Activated T-helper 1 cell treated with anti-CD3 and anti-CD28 coated beads, Interleukin-2, amount 50 U/mL, for 16 hours (primary cell): ENCODE measurements at places on chromosomes 2 and 18.

DNA sequence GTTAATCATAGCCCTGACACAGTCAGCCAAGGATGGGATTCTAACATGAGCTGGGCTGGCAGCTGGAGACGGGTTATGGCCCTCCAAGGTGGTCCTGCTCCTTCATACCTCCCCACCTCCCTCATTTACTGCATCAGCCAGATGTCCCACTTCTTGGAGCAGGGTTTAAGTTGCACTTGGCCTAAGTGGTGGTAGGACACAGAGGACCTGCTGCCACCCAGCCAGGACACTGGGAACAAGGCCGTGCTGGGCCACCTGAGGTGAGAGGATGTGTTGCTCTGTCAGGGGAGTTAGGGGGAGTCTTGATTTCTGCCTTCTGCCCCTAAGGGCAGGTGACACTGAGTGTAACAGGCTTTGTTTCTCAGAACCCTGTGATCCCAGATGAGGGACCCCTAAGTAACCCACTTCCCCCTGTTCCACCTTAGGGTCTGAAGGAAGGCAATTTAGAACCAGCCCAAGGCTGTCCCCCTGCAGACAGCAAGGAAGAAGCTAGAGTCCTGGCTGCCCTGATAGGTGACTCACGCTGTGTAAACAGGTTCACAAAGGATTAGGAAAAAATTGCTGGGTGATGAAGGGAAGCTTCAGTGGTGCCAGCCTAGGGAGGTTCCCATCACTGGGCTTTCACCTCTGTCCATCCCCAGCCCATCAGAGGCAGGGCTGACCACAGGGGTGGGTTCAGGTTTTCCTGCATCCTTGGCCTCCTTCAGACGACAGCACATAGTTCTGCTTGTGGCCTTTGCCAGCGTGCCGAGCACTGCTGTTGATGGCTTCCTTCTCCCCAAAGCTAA is 114.3 kb upstream of the MCFD2 start:
- no peak for DNase-seq

GRCh38 chr2:105517814-105518705 is 119.2 kb upstream of the FHL2 start:
- DNase-seq = no peak

- no peak for DNase-seq
Observed at GRCh38 chr2:102439065-102439695, 16.2 kb downstream of the IL18RAP start.

DNA sequence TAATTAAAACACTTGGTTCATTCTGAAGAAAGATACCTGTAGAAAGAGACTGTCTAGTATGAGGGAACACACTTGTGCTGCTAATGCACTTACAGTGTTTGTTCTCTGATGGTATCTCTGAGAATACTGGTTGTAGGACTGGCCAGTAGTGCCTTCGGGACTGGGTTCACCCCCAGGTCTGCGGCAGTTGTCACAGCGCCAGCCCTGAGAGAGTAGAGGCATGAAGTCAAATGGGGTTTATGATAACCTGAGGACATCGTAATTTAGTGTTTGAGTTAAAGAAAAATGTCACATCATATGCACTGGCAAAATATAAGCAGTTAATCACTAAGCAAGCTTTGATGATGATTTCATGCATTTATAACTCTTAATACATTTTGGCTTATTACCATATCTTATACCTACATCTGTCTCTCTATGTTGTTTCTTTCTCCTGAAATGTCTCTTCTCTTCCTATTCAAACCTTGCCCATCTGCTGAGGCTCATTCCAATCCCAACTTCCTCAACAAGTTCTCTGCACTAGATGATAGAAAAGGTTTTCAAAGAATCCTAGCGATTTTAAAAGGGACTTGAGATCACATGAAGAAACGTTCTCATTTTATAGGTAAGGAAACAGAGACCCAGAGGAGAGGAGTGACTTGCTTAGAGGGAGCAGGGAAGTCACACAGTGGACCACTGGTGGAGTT is 50.2 kb downstream of the ATIC start:
- DNase-seq = no peak

DNA sequence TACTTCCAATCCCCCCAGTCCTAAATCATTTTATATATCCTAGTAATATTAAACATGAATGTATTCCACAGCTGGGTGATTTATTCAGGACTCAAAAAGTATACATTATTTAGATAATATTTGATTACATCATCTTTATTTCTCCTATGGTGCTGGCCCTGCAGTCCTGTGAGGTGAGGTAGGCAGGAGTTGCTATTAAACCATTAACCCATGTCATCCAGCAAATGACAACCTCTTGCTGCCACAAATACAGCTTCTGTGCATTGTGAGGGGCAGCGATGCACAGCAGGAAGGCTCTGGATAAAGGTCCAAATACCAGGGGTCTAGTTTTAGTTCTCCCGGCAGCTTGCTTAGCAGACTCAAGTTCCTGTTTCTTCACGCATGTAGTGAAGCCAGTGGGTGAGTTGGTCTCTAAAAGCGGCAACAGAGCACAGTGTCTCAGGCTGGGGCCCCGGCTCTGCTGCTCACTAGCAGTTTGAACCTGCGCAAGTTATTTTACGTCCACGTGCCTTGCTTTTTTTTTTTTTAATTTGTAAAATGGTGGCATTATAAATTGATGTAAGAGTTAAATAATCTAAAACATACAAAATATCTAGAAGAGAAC is 36.1 kb downstream of the INSIG2 start:
- no peak for DNase-seq

DNA sequence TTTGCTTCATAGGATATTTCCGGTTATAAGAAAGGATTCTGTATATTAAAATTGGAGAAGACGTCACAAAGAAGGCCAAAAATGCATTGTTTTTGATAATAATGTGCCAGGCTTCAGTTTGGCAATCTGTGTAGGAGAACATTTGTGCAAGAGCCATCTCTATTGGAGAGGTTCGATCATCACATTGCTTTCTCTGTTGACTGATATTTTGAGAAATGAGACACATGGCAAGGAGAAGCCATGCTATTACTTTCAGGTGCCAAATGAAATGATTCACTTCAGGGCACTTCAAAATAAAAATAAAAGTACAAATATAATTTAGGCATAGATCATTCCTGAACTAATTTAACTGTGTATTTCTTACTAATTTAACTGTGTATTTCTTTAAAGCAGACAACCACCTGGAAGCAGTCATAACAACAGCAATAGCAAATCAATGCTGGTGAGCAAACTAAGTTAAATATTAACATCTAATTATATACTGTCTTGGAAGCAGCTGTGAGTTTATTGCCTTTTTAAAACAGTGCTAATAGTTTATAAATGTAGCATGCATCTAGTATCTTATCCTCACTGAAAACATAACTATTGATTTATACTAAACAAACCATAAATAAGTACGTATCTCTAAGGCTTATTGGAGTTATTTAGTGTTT is 50.2 kb upstream of the CHST9 start:
- DNase-seq = no peak

DNA sequence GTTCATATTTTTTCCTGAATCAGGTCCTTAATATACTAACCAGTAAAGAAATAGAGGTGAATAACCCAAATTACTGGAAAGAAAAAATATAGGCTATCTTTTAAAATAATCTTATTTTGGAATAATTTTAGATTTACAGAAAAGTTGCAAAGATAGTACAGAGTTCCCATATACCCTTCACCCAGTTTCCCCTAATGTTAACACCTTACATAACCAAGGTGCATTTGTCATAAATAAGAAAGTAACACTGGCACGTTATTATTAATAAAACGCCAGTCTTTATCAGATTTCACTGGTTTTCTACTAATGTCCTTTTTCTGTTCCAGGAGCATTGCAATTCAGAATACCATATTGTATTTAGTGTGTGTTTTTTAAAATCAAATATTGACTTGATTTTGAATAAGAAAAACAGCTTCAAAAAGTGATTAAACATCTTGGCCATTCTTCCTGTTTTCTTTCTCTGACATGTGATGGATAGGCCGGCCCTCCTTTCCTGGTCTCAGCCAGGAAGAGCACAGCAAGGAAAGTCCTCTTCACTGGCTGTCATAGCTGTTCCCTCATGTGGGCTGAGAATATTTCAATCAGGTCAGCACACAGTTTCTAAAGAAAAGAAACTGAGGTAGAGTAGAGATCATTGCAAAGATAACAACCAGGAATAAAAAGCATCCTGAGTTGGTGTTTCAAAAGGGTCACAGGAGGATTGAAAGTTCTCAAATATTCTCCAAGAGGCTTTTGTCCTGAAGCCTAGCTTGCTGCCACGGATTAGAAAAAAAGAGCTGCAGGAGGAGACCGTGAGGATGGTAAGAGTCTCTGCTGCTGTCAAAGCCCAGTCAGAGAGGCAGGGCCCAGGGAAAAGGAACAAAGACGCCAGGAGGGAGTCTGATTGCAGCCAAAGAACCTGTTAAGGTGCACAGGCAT is 79.3 kb upstream of the ARL5A start:
- no peak for DNase-seq

GRCh38 chr2:9657083-9657482 is 26.3 kb upstream of the YWHAQ start:
- no peak for DNase-seq

DNA sequence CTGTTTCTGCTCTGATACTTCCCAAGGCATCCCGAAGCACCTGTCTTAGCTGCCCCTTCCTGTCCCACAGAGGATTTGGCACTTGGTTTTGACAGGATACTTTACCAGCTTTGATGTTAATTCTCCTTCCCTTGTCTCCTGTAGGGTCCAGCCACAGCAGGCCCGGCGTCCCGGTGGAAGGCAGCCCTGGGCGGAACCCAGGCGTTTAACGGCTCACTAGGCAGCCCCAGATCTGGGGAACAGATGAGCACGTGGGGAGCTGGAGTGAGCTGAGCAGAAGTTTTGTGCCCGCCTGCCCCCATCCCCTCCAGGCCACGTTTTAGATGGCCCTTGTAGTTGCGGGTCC is 11.4 kb downstream of the ANKRD23 start:
- DNase-seq = no peak

- no peak for DNase-seq
Observed at GRCh38 chr18:29871246-29871645, 1171.3 kb downstream of the DSC3 start.

DNA sequence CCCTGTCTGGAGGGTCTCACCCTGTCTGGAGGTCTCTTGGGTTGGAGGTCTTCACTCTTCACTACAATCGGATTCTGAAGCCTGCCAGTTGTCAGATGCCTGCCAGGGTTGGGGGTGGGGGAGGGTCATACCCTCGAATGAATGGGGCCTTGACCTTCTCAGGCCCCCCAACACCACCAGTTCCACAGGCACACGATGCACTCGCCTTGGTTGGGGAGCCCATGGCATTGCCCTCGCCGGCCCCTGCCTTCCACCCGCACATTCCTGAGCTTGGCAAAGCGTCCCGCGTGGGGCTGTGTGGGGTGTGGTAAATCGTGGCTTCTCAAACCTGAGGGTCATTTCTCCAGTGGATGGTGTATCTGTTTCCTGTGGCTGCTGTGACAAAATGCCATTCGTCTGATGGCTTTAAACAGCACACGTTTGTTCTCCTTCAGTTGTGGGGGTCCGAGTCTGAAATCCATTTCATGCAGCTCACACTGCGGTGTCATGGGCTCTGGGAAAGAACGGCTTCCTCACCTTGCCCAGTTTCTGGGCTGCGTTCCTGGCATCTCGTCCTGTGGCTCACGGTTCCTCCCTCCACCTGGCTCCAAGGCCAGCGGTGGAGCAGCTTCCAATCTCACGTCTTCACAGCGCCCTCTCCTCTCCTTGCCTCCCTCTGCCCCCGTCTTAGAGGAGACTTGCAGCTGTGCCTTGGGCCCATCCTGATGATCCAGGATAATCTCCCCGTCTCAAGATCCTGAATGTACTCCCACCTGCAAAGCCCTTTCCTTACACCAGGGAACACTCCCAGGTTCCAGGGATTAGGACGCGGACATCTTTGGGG is 38.0 kb upstream of the HPCAL1 start:
- DNase-seq = no peak

GRCh38 chr2:67684991-67685390 is 287.9 kb downstream of the ETAA1 start:
- no peak for DNase-seq

DNA sequence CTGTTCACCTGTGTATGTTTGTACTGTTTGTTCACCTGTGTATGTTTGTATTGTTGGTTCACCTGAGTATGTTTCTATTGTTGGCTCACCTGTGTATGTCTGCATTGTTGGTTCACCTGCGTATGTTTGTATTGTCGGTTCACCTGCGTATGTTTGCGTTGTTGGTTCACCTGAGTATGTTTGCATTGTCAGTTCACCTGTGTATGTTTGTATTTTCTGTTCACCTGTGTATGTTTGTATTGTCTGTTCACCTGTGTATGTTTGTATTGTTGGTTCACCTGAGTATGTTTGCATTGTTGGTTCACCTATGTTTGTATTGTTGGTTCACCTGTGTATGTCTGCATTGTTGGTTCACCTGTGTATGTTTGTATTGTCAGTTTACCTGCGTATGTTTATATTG is 14.6 kb downstream of the ADI1 start:
- DNase-seq = no peak

- DNase-seq = no peak
Observed at GRCh38 chr2:26616706-26617587, 24.2 kb downstream of the CIB4 start.

- DNase-seq = no peak
Observed at GRCh38 chr2:45922577-45922988, 271.1 kb downstream of the PRKCE start.
